ENCODE measurements at places on chromosomes 5 and 9.
A peak's percentile ranks its signal among the peaks of the same experiment; 100 is the strongest.

DNA sequence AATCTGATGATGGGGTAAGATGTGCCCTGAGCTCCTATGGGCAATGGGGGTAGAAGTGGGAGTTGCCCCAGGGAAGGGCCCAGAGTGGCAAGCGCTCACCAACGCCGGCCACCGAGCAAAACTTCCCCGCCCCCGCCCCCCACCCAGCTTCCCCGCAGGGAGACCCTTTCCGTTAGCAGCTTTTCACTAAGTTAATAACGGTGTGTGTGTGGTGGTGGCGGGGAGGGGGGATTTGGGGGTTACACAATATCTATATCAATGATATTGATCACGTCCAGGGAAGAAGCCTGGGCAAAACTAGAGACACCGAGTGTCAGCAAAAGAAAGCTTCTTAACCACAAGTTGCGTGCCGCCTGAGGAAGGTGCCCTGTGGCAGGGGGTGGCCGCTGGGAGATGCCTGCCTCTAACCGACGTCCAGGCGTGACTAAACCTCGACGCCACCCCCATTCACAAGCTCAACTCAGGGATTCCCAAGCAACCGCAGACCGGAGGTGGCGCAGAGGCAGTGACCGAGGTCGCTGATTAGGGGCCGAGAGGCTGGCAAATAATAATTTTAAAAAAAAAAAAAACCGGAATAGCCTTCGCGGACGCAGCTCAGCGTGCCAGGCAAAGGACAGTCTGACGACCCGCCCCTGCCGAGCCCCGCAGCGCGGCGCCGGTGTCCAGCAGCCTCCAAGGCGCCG, 222.6 kb downstream of the MEF2C start:
- no peak overlapping the region for H3K27ac ChIP-seq
- no peak for DNase-seq
- peaks cover 57% of the 10 kb centered on the region for H3K27me3 ChIP-seq
- peak overlapping the region; percentile 69 for H3K4me3 ChIP-seq

GRCh38 chr9:5870691-5871090, 20.0 kb upstream of the MLANA start:
- H3K27me3 ChIP-seq, result no peaks in the 10 kb centered on the region
- no peaks in the 10 kb centered on the region for H3K36me3 ChIP-seq
- DNase-seq, result no peak
- H3K4me3 ChIP-seq, result no peak overlapping the region
- H3K4me1 ChIP-seq, result no peaks in the 10 kb centered on the region

DNA sequence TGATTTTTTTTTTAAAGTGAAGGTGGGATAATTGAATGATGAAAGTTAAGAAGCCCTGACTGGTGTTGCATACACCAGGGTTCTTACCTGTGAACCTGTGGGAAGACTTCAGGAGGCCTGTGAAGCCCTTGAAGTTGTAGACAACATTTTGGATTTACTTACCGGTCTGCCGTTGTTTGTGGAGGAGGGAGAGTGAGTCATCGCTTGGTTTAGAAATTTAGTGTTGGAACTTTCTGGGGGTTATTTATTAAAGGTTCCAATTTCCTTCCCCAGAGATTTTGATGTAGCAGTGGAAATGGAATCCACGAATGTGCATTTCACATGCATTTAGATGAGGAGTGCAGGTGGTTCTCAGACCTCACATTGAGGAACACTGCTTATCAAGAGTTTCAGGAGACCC, 49.6 kb downstream of the ARHGAP26 start:
- H3K4me3 ChIP-seq, result no peak overlapping the region
- peaks cover 56% of the 10 kb centered on the region for H3K4me1 ChIP-seq
- DNase-seq, result no peak
- H3K36me3 ChIP-seq, result peaks cover 1% of the 10 kb centered on the region
- H3K27me3 ChIP-seq, result no peaks in the 10 kb centered on the region

DNA sequence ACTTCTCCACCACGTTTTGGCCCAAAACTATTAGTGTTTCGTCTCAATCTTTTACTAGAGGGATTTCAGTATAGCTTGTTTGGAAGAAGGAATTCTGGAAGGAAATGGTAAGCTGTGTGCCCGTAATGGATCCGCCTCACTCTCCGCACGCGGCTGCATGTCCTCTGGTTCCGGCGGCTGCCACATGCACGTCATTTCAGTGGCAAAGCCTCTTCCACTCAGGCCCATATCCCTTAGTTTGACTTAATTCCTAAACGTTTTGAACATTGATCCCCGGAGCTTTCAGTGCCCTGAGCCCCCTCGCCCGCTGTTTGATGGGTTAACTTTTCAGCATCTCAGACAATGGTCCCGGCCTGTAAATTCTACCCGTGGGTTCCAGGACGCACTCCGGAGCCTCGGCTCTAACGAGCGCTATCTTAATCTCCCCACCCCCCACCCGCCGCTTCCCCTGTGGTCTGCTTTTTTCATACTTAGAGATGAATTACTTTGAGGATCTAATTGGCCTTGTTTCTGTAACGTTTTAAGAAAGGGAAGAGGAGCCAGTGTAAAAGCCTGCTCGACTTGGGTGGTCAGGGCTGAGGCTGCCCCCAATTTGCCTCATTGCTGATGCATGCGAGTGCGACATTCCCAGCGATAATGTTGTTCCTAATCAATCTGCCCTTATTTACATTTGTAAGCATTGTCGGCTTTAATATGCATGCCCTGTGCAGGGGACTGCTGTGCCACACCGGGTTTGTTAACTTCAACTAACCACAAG, 4.6 kb downstream of the PTCH1 start:
- H3K27me3 ChIP-seq, result no peaks in the 10 kb centered on the region
- no peak for DNase-seq
- H3K27ac ChIP-seq, result peak overlapping the region; percentile 78
- H3K4me3 ChIP-seq, result peak overlapping the region; percentile 78
- H3K36me3 ChIP-seq, result no peaks in the 10 kb centered on the region

DNA sequence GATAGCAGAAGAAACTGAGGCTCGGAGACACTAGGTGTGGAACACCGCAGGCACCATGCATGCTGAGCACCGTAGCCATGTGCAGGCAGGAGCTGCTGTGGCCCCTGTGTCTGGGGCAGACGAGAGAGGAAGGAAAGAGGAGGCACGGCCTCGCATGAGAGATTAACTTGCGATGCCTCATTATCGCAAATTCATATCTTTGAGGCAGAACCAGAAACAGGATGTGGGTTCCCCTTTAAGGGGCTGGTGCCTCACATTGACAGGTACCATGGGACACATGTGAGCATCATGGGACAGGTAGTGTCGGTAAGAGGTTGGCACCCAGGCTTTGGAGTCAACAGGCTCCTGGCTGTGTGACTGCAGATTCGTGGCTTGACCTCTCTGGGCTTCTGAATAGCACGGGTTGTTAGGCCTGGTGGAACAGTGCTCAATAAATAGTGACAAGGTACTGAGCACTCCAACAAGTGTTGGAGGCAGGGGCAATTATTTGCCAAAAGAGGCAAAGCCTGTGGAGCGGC, 40.8 kb downstream of the NAIF1 start:
- peaks cover 23% of the 10 kb centered on the region for H3K4me1 ChIP-seq
- DNase-seq, result no peak
- no peaks in the 10 kb centered on the region for H3K36me3 ChIP-seq
- no peak overlapping the region for H3K27ac ChIP-seq
- H3K4me3 ChIP-seq, result no peak overlapping the region
- H3K27me3 ChIP-seq, result no peaks in the 10 kb centered on the region

All from chondrocyte (in vitro differentiated cells).